ENCODE measurements at places on chromosomes 3 and 15.

GRCh38 chr3:43689766-43690399 is 855 bp upstream of the ABHD5 start:
- DNase-seq: no peak

- no peak for DNase-seq
Observed at GRCh38 chr3:113228498-113229286, 17.3 kb downstream of the BOC start.

DNA sequence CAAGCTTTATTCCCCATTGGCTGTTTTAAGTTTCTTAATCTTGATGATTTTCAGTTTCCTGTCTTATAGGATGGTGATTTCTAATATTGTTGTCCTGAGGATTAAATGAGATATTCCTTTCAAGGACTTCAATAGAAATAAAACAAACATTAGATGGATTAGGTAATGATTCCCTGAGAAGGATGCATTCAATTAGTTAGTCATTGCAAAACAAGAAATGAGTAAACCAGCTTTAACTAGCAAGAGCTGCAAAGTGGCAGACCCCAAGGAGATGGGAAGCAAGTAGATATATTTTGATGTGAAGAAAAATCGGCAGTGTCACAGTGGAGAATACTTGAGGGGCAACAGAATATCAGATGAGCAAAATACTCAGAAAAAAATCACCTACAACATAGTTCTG is 849.1 kb downstream of the TUSC7 start:
- DNase-seq: no peak

DNA sequence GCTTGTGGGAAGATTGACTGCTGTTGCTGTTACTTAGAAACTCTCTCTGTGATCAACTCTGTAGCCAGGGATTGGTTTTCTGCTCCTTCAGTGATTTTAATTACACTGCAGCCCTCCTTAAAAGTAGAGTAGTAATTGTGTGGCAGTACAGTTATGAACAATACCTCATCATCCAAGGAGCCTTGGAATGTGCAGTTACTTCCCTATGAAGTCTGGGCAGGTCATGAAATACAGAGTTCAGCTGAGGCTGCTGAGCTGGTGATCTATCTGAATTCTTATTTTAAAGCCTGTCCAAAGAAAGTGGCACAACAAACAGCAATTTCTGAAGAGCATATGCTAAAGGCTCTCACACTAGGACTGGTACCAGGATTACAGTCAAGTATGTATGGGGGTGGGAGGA is 37.4 kb upstream of the MRPL3 start:
- DNase-seq: no peak

GRCh38 chr3:123909785-123910184 is 25.7 kb upstream of the MYLK start:
- DNase-seq: no peak

All from activated naive CD4-positive, alpha-beta T cell treated with anti-CD3 and anti-CD28 coated beads, Interleukin-2, amount 50 U/mL, for 72 hours (primary cell).